Left lung (tissue), 14 donors: ENCODE measurements at places on chromosomes 11 and 22. TPM values are rescaled to one million over a fixed set of nuclear protein-coding genes. Genes with fewer than 3 reads are reported as not detected.

- H3K4me3 ChIP-seq = no peak overlapping the region
- DNase-seq = no peak
- H3K27me3 ChIP-seq = no peaks in the 10 kb centered on the region
- H3K36me3 ChIP-seq = no peaks in the 10 kb centered on the region
Observed at GRCh38 chr11:36155124-36155561, 134.1 kb downstream of the COMMD9 start.

The OSBP2 gene
- 4.0 TPM for total RNA-seq

GRCh38 chr11:109490953-109491635 lies 69.1 kb downstream of the C11orf87 start:
- H3K27ac ChIP-seq = no peak overlapping the region
- no peak for DNase-seq
- no peak overlapping the region for H3K4me3 ChIP-seq
- H3K27me3 ChIP-seq = no peaks in the 10 kb centered on the region
- H3K4me1 ChIP-seq = no peaks in the 10 kb centered on the region

DNA sequence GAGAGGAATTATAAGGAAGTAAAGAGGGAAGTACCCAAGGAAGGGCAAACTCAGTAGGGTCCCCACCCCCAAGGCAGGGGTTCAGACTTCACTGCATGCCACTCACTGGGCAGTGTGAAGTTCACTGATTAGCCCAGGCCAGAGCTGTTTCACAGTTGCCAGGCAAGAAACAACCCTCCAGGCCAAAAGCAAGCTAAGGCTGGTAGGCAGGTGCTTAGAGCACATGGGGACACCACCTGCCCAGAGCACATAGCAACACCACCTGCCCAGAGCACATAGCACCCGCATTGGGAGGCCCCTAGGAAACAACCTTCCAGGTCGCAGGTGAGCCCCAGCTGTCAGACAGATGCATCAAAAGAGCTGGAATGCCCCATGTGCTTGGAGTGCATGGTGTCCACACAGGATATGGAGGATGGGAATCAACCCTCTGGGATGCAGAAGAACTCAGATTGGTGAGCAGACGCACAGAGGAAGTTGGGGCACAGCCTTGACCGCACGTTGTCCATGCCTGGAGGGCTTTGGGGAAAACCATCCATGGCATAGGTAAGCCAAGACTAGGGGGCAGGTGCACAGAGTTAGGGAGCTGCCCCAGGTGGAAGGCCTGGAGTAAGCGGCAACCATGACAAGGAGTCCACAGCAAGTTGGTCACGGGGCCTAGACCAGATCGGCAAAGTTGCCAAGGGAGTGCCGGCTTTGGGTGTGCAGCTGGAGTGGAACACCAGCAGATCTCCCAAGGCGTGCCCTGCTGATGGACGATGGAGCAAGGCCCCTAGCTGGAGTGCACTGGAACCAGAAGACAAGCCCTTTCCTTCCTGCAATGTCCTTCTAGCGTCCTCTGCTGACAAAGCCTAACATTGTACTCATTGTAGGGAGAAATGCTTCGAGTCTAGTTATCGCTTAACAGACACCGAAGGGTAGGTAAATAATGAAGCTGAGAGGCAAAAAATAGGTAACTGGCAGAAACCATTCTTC lies 7.8 kb upstream of the TMEM216 start:
- no peak overlapping the region for H3K27ac ChIP-seq
- no peak for DNase-seq
- no peaks in the 10 kb centered on the region for H3K27me3 ChIP-seq
- no peak overlapping the region for H3K4me3 ChIP-seq

DNA sequence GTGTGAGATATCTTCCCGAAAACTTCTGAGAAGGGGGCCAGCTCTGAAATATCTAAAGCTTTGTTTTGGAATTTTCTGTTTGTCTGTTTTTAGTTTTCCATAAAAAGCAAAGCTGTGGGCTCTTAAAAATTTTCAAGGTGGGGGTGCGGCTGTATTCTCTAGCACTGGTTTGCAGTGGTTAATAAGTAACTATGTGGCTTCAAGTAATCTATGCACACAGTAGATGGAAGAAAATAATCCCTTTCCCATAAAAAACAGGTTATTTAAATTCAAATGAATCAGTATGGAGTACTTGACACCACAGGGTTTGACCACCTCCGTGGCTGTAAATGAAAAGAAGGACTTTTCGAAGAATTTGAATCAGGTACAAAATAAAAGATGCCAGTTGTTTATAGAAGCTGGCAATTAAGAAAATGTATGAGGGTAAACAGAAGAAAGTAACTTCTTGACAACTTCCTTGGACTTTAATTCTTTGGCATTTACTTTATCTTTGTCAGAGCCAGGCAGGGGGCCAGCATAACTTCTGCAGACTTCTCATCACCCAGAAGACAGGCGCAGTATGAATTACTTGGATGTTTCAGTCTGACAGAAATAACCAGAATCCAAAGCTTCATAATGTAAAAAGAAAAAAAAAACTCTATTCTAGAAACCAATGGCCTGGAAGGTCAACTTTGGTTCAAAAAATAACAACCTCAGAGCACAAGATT lies 981.0 kb downstream of the DLG2 start:
- no peaks in the 10 kb centered on the region for H3K4me1 ChIP-seq
- no peak overlapping the region for H3K27ac ChIP-seq
- H3K4me3 ChIP-seq = no peak overlapping the region
- DNase-seq = no peak

- no peak for DNase-seq
- H3K36me3 ChIP-seq = no peaks in the 10 kb centered on the region
- H3K4me1 ChIP-seq = no peaks in the 10 kb centered on the region
- no peak overlapping the region for H3K4me3 ChIP-seq
Observed at GRCh38 chr11:50075856-50076255, 43.2 kb downstream of the OR4C45 start.

The MS4A12 gene
- not detected for total RNA-seq

The KRTAP5-8 gene
- total RNA-seq = not detected

The KRTAP5-2 gene
- total RNA-seq = not detected

- H3K27me3 ChIP-seq = peaks cover 55% of the 10 kb centered on the region
- no peak overlapping the region for H3K4me3 ChIP-seq
- DNase-seq = no peak
- H3K27ac ChIP-seq = no peak overlapping the region
- H3K4me1 ChIP-seq = peaks cover 36% of the 10 kb centered on the region
- H3K36me3 ChIP-seq = no peaks in the 10 kb centered on the region
Observed at GRCh38 chr22:32205974-32206773, 1.3 kb upstream of the RFPL2 start.

GRCh38 chr11:67273260-67273990 lies 7.2 kb downstream of the GRK2 start:
- H3K4me3 ChIP-seq = no peak overlapping the region
- H3K27ac ChIP-seq = peak overlapping the region; percentile 100
- no peaks in the 10 kb centered on the region for H3K36me3 ChIP-seq
- peak; percentile 82 for DNase-seq
- H3K4me1 ChIP-seq = peaks cover 83% of the 10 kb centered on the region

DNA sequence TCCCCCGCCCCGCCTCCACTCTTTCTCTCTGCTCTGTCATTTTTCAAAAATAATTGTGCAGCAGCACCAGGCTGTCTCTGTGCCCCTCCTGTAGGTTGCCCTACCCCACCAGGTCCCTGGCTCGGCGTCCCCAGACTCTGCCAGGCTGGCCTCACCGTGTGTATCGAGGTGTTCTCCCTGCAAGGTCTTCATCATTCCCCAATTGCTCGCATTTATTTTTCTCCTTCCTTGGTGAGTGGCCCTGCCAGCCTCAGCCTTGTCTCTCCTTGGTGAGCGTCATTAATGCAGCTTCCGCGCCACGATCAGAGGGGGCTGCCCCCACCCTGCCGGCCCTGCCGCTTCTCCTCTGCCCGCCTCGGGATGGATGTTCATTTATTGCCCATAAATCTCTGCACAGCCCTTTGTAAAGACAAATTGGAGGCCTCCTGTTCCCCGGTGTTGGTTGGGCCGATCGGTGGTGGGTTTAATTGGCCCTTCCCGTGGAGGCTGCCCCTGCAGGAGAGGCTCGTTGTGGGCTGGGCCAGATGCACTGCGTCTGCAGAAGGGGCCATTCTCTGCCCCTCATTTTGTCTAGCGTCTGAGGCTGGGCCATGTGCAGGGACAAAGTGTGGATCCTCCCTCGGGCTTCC lies 33.2 kb downstream of the RTN4R start:
- H3K4me3 ChIP-seq = no peak overlapping the region
- no peaks in the 10 kb centered on the region for H3K27me3 ChIP-seq
- peaks cover 21% of the 10 kb centered on the region for H3K4me1 ChIP-seq
- H3K27ac ChIP-seq = no peak overlapping the region
- no peaks in the 10 kb centered on the region for H3K36me3 ChIP-seq

- no peaks in the 10 kb centered on the region for H3K36me3 ChIP-seq
- H3K27me3 ChIP-seq = peaks cover 34% of the 10 kb centered on the region
- no peak overlapping the region for H3K4me3 ChIP-seq
- no peak for DNase-seq
- H3K4me1 ChIP-seq = no peaks in the 10 kb centered on the region
Observed at GRCh38 chr11:119854521-119854920, 125.5 kb upstream of the NECTIN1 start.

GRCh38 chr22:43310311-43310710 lies 32.9 kb downstream of the SCUBE1 start:
- DNase-seq = no peak
- no peaks in the 10 kb centered on the region for H3K4me1 ChIP-seq
- no peaks in the 10 kb centered on the region for H3K36me3 ChIP-seq
- H3K27me3 ChIP-seq = no peaks in the 10 kb centered on the region
- no peak overlapping the region for H3K27ac ChIP-seq

DNA sequence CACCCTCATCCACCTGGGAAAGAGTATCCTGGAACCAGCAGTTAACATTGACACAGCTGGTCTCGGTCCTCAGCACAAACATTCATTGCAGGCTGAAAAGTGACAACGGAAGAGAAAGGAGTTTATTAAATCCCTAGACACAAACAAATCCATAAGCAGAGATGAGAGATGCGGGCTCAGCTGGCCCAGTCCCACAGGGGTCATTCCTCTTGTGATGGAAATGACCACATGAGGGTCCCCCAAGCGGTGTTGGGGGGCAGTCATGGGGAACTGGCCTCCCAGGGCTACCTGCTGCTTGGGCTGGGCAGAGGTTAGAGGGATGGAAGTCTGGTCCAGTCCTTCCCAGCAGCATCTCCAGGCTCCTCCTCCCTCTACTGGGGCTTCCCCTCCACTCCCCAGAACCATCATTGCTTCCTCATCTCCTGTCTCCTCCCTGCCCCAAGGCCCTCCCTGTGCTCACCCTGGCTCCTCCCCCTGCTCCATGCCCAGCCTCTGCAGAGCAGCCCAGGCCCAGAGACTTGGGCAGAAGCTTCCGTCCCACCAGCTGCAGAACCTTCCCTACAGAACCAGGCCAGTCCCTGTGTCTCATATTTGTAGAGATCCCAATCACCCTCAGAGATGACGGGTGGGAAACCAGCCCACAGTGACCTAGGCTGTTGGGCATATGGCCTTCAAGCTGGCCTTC lies 5.4 kb upstream of the IGLL5 start:
- H3K4me1 ChIP-seq = no peaks in the 10 kb centered on the region
- H3K4me3 ChIP-seq = no peak overlapping the region
- H3K27ac ChIP-seq = no peak overlapping the region

DNA sequence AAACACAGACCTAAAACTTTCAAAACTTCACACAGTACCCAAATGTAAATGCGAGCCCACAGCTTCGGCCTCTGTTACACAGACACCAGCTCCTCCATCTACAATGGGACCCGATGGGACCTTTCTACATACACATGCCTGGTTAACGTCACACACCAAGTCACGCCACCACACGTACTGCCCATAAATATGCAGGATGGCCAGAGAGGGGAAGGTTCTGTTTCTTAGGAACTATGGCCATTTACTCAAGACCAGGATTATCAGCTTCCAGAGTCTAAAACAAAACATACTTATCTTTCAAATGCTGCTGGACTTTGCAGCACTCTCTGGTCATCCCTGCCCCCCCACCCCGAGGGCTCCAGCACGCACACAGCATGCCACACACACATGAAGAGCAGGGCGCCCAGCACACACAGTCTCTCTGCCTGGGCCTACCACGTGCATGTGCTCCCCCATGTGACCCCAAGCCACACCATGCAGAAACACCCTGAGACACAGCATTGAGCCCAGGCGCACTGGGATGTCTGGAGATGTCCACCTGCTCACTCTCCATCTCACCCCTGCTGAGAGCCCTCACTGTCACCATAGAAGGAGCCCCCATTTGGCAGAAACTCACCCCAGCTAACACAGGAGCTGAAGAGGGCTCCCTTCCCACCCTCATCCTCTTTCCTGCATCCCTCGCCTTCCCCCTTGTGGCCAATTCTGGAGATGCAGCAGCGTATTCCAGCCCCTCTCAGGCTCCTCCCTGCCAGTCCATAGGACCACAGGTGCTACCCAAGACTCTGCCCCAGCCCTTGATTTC lies 61.8 kb downstream of the SLC22A12 start:
- H3K4me1 ChIP-seq = peaks cover 29% of the 10 kb centered on the region
- peak; percentile 73 for DNase-seq
- no peaks in the 10 kb centered on the region for H3K36me3 ChIP-seq
- H3K27ac ChIP-seq = no peak overlapping the region
- no peaks in the 10 kb centered on the region for H3K27me3 ChIP-seq
- H3K4me3 ChIP-seq = no peak overlapping the region

DNA sequence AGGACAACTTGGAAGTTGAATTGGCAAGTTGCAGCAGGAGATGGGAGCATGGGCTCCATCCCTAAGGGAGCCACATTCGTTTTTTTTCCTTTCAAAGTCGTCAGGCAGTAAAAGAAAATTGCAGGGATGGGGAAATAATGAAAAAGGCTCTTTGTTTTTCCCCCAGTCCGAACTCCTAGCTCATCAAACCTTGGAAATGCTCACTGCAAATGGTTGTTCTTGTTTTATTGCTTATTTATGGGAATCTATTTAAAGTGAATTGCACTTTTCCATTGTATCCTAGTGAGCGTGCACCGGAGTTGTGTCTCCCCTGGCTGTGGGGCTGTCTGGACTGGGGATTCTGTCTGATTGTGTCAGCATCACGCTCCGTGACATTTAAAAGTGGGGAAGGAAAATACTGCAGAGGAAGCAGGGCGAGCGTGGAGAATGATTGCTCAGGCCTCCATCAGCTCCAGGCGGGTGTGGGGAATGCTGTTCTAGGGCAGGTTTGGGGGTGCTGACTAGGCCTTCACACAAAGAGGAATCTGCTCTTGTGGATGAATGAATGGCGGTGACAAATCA lies 306.4 kb downstream of the KIRREL3 start:
- no peaks in the 10 kb centered on the region for H3K36me3 ChIP-seq
- H3K27ac ChIP-seq = no peak overlapping the region
- DNase-seq = no peak
- H3K4me1 ChIP-seq = no peaks in the 10 kb centered on the region
